Left lung (tissue), 14 donors: ENCODE measurements at places on chromosomes 2 and 18. TPM values are rescaled to one million over a fixed set of nuclear protein-coding genes. Genes with fewer than 3 reads are reported as not detected.

CCBE1 gene
- polyA plus RNA-seq = 89.9 TPM

ZC3H6 gene
- 9.6 TPM for polyA plus RNA-seq

MC2R gene
- polyA plus RNA-seq = not detected

CTAGE1 gene
- polyA plus RNA-seq = 0.04 TPM

AQP12A gene
- polyA plus RNA-seq = not detected

LOXL3 gene
- polyA plus RNA-seq = 10.7 TPM

ANKRD29 gene
- 67.7 TPM for polyA plus RNA-seq

COL5A2 gene
- 194 TPM for polyA plus RNA-seq

AGBL5 gene
- 54.5 TPM for polyA plus RNA-seq

CRYGD gene
- polyA plus RNA-seq = not detected

CASP10 gene
- polyA plus RNA-seq = 16.4 TPM

LANCL1 gene
- polyA plus RNA-seq = 77.3 TPM

PARD3B gene
- 20.1 TPM for polyA plus RNA-seq

ALLC gene
- not detected for polyA plus RNA-seq

FKBP1B gene
- polyA plus RNA-seq = 14.6 TPM

HOXD8 gene
- 2.9 TPM for polyA plus RNA-seq

SERPINB13 gene
- not detected for polyA plus RNA-seq

INHBB gene
- 0.50 TPM for polyA plus RNA-seq

XRCC5 gene
- polyA plus RNA-seq = 285 TPM

PLGLB1 gene
- 24.2 TPM for polyA plus RNA-seq

BOD1L2 gene
- not detected for polyA plus RNA-seq

ESCO1 gene
- polyA plus RNA-seq = 19.9 TPM

CFC1 gene
- 6.3 TPM for polyA plus RNA-seq

KIF1A gene
- 2.3 TPM for polyA plus RNA-seq

PRKAG3 gene
- polyA plus RNA-seq = not detected

LINC00305 gene
- polyA plus RNA-seq = 0.15 TPM

POTEC gene
- polyA plus RNA-seq = 0.06 TPM

ALPP gene
- not detected for polyA plus RNA-seq

MBP gene
- 12.0 TPM for polyA plus RNA-seq

RAMP1 gene
- polyA plus RNA-seq = 8.7 TPM

FHOD3 gene
- polyA plus RNA-seq = 2.9 TPM

SLC38A11 gene
- 3.6 TPM for polyA plus RNA-seq

C1D gene
- polyA plus RNA-seq = 43.4 TPM

TMEM37 gene
- 29.7 TPM for polyA plus RNA-seq

NXPH2 gene
- polyA plus RNA-seq = 0.58 TPM

FAM161A gene
- polyA plus RNA-seq = 28.3 TPM

QPCT gene
- polyA plus RNA-seq = 13.5 TPM

POTEI gene
- 1.1 TPM for polyA plus RNA-seq

PXDN gene
- polyA plus RNA-seq = 175 TPM

PLEKHH2 gene
- 229 TPM for polyA plus RNA-seq

CHN1 gene
- polyA plus RNA-seq = 99.1 TPM

DSC2 gene
- polyA plus RNA-seq = 9.7 TPM
